ENCODE measurements at places on chromosomes 4 and X.

DNA sequence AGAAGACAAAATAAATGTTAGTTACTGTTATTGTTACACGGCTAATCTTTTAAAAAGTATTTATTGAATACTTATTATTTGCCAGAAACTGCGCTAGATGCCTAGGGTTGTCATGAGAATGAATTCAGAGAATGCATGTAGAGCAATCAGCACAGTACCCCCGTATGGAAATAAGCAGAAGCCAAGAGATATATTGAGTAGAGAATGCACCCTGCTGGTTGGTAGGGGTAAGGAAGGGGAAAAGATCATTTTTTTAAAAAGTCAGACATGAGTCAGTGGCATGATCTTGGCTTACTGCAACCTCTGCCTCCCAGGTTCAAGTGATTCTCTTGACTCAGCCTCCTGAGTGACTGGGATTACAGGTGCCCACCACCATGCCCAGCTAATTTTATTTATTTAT, 13.1 kb upstream of the DRP2 start:
- DNase-seq = no peak

- no peak for DNase-seq
These were observed 334.3 kb upstream of the GATB start for GRCh38 chr4:152094970-152095700.

- DNase-seq = no peak
These were observed 160.0 kb upstream of the NHS start for GRCh38 chrX:17214962-17215361.

GRCh38 chrX:5876984-5877596, 351.6 kb downstream of the NLGN4X start:
- DNase-seq = no peak

- DNase-seq = no peak
These were observed 97.0 kb downstream of the ARX start for GRCh38 chrX:24918715-24919114.

DNA sequence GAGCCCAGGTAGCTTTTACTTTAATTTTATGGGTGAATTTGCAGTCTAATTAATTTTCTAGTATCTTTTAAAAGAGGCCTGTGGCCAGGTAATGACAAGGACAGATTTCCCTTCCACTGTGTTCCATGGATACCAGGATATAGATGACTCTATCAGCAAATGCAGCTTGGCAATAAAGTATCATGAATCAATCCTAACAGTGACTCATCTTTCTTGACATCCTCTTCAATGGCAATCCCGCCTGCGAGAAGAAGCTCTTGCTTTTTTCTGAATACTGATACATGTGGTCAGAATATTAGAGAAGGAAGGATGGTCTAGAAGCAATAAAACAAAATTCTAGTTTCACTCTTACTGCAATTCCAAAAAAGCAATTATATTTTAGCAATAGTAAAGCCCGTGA, 267.8 kb downstream of the DTHD1 start:
- DNase-seq = no peak

DNA sequence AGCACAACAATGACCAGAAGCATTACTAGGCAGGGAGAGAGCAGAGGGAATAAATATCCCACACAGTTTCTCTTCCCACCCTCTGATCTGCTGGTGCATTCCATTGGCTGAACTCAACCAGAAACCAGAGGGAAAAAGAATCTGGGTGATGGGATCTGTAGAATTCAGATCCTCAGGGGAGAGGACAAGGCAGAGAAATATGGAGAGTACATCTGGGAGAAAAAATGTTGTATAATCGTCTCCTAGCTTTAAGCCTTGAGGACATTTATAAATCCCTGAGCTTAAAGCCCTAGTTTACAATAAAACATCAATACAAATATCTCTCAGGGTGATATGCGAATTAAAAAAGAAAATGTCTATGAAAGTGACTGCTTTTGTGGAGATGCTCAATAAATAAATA, 368.1 kb upstream of the MAD2L1 start:
- DNase-seq = no peak

Measured in fibroblast of skin of left biceps (primary cell).